ENCODE measurements at places on chromosomes 6 and 20.

GRCh38 chr20:23371496-23371895, 9.5 kb downstream of the GZF1 start:
- DNase-seq: no peak

GRCh38 chr6:39199976-39200375, 29.3 kb downstream of the KCNK5 start:
- DNase-seq: no peak

GRCh38 chr20:10137533-10137932, 81.1 kb upstream of the SNAP25 start:
- DNase-seq: no peak

GRCh38 chr6:2630359-2630758, 120.4 kb downstream of the MYLK4 start:
- no peak for DNase-seq

- DNase-seq: no peak
These were observed 66.3 kb downstream of the MAP7 start for GRCh38 chr6:136483906-136484305.

DNA sequence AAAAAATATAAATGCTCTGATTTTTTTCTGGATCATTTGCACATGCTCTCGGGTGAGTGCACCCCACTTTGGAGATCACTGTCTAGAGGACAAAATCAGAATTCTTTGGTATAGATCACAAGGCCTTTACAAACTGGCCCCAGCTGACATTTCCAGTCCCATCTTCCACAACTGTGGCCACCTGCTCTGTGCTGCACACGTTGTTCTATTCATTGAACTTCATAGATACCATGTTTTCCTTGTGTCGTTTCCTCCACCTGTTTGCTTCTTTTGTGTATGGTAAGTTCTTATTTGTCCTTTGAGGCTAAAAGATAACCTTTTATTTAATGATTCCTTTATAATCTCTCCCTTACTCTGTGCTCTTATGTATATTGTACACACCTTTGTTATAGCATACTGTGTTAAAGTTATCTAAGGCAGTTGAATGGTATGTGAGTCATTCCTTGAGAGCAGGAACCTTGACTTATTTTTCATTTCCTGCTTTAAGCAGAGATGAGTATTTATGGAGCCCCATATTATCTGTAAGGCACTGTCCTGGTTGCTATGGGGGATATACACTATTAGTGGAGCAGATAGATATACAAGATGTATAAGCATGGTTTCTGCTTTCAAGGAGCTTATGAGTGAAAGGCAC, 12.0 kb upstream of the SLC17A5 start:
- no peak for DNase-seq

- DNase-seq: no peak
These were observed 203.9 kb upstream of the PRDM1 start for GRCh38 chr6:105882121-105882803.

GRCh38 chr20:31806564-31807355, 12.4 kb upstream of the MYLK2 start:
- DNase-seq: no peak

- no peak for DNase-seq
These were observed 28.2 kb downstream of the TBC1D32 start for GRCh38 chr6:121305957-121306607.

DNA sequence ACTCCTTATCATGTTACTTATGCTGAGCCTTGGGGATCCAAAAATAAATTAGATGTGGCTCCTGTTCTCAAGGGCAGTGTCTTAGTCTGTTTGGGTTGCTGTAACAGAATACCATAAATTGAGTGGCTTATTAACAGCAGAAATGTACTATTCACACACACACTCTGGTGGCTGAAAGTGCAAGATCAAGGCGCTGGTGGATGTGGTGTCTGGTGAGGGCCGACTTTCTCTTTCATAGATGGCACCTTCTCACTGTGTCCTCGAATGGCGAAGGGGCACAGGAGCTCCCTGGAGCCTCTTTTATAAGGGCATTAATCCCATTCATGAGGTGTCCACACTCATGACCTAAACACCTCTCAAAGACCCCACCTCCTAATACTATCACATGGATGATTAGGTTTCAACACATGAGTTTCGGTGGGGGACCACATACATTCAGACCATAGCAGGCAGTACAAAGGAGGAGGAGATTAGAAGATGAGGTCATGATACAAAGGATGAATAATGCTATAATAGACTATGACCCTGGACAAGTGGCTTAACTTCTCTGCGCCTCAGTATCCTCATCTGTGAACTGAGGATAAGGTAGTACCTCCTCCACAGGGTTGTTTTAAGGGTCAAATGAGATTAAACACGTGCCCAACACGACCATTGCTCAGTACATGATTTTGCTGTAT, 34.1 kb downstream of the RPP40 start:
- no peak for DNase-seq

DNA sequence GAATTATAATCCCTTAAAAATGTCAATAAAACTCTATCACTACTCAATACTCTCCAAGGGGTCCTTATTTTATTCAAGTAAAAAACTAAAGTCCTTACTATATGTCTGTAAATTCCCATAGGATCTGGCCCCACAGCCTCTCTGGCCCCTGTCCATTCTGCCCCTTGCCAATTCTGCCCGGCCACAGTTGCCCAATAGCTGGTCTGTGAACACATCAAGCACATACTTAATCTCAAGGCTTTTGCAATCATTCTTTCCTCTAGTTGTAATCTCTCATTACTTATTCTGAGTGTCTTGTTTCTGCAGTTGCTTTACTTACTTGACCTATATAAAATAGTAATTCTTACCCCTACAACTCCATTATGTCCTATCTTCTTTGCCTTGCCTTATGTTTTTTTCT, 22.5 kb upstream of the GFRAL start:
- no peak for DNase-seq

GRCh38 chr6:88165844-88166492, at the start of gene CNR1:
TSS of gene CNR1 (minus strand) at chr6:88166347. CDS start at chr6:88145274, 21,073 bp downstream.
- peak; percentile 84 for DNase-seq

DNA sequence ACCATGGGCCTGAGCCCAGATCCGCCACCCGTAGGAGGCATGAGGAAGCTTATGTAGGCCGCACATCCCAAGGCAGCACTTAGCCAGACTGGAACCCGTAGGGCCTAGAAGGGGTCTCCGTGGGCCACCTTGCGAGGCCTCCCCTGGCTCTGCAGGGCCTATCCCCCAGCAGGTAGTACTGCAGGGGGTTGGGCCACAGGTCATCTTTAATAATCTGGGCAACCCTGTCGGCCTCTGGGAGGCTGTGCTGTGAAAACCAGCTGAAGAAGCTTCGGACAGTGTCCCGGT, 18.5 kb downstream of the PLAGL2 start:
- no peak for DNase-seq

DNA sequence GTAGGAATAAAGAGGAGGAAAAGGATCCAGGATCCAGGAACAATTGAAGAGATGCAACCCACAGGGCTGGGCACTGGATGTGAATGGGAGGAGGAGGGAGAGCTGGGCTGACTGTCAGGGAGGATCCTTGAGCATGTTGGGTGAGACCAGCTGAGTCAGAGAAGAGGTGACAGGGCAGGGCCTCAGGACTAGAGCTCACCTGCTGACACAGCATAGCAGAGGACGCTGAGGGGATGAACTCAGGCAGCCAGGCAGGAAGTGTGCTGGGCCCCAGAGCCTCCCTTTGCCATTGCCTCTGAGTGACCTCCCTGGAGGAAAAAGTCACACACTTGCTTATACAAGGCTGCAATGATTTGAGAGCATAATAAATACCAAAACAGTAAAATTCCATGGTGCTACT, 72.3 kb downstream of the ZNF133 start:
- no peak for DNase-seq

DNA sequence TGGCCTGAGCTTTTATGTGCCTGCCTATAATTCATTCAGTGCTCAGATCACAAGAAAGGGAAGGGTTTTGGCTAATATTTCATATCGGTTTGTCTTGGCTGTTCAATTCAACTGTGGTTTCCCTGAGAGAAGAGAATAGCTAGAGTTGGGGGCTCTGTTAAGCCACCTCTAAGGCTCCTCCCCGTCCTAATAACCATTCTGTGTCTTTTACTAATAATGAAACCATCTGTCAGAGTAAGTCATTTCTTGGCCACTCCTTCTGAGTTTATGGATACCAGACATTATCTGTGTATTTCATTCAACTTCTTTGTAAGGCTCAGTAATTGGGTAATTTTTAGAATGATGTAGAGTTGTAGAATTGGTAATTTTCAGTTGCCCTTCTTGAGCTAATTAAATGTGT, 5.2 kb downstream of the STX11 start:
- no peak for DNase-seq

GRCh38 chr6:158861686-158862381, 42.7 kb upstream of the EZR start:
- DNase-seq: no peak

- no peak for DNase-seq
These were observed 88.0 kb upstream of the TULP1 start for GRCh38 chr6:35600659-35601125.

DNA sequence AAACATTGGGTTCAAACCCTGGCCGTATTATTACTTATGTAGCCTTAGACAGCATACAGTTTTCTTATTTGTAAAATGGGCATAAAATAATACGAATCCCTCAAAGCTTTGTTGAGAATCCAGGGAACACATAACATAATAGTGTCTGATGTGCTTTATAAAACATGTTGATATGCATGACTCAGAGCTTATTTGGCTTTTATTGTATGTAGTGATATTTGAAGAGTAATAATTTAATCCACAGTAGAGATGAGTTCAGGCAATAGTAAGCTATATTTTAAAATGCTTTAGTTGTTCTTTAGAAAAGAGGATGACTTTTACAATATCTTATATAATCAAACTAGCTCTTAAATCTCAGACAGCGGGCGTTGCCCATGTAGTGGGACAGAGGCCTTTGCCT, 176.4 kb downstream of the SIM1 start:
- no peak for DNase-seq

GRCh38 chr6:148451690-148452089, 109.1 kb downstream of the SASH1 start:
- DNase-seq: no peak

DNA sequence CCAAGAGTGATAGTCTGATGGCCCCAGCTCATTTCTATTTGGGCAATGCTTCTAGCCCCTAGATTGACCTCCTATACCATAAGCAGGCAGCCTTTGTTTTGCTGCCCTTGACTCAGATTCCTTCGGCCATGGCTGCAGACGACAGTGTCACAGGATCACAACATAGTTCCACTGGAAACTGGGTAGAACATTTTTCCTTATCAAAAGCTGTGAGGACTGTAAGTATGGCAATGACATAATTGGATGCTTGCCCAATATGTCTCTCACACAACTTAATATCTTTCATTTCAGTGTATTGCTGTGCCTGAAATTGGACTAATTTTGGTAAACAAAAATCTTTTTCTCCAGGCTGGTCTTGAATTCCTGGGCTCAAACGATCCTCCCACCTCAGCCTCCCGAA, 22.9 kb downstream of the KIF6 start:
- no peak for DNase-seq

DNA sequence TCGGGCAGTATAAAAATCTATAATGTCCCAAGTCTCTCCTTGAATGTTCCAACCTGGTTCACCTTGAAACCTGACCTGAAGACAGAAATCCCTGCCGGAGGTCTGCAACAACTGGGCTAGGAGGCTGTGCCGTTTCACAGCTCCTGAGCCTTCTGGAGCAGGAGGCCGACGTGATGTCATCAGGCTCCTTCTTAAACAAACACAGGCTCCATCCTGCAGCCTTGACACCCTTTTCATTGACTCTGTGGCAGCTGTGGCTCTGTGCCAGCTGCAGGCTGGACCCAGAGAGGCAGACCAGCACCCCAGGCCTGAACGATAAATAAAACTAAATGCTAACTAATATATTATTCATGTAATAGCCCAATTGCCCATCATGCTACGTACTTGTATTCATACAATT, 483.9 kb downstream of the CD83 start:
- no peak for DNase-seq

GRCh38 chr6:98838975-98839374, 4.6 kb downstream of the POU3F2 start:
- no peak for DNase-seq

- no peak for DNase-seq
These were observed 32.2 kb upstream of the ERVFRD-1 start for GRCh38 chr6:11143394-11144371.

GRCh38 chr6:120771019-120771418, 563.3 kb downstream of the TBC1D32 start:
- DNase-seq: no peak

GRCh38 chr6:128511506-128511905, 8.9 kb downstream of the PTPRK start:
- no peak for DNase-seq

- no peak for DNase-seq
These were observed 1.6 kb downstream of the CLVS2 start for GRCh38 chr6:122997541-122998150.

- DNase-seq: no peak
These were observed 423.3 kb downstream of the QKI start for GRCh38 chr6:163837691-163838431.

DNA sequence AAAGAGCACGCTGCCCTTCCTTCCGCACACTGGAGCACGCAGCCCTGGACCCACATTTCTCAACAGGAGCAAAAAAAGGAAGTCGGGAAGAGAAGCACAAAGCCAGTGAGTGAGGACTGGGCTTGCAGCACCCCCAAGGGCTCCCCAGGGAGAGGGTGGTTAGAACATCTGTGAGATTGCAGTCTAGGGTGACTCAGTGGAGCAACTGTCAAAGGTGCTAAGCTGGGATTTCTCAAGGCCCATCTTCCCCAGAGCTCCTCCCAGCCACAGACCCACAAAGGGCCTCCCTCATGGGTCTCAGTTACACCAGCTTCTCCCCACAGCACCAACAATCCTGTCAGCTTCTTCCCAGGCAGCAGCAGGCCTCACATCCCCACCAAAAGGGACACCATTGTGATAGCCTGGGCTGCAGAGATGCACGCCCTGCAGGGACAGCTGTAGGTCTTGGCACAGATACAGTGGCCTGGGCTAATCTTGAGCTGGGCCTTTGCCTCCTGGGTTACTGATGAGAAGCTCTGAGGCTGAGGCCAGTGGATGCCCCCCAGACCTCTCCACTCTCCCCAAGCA, 39.6 kb upstream of the CD93 start:
- no peak for DNase-seq

Data from HAP-1 (cell line).